ENCODE measurements at places on chromosomes 7 and 10.

GRCh38 chr10:1036341-1036791 is 10.7 kb upstream of the IDI2 start:
- DNase-seq, result no peak

DNA sequence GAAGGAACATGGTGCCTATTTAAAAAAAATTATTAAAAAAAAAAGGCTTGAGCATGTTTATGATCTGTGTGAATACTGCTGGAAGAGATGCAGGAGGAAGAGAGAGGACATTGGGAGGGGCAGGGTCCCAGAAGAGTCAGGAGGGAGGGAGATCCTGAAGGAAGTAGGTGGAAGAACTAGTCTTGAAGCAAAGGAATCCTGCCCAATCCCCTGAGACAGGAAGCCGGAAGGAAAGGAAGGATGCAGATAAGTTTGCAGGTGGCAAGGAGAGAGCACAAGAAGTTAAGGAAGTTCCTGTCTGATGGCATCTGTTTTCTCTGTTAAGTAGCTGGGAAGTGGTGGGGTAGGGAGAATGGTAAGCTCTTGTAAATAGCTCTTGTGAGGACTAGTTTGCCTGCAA is 318.5 kb downstream of the DOCK4 start:
- DNase-seq, result no peak

DNA sequence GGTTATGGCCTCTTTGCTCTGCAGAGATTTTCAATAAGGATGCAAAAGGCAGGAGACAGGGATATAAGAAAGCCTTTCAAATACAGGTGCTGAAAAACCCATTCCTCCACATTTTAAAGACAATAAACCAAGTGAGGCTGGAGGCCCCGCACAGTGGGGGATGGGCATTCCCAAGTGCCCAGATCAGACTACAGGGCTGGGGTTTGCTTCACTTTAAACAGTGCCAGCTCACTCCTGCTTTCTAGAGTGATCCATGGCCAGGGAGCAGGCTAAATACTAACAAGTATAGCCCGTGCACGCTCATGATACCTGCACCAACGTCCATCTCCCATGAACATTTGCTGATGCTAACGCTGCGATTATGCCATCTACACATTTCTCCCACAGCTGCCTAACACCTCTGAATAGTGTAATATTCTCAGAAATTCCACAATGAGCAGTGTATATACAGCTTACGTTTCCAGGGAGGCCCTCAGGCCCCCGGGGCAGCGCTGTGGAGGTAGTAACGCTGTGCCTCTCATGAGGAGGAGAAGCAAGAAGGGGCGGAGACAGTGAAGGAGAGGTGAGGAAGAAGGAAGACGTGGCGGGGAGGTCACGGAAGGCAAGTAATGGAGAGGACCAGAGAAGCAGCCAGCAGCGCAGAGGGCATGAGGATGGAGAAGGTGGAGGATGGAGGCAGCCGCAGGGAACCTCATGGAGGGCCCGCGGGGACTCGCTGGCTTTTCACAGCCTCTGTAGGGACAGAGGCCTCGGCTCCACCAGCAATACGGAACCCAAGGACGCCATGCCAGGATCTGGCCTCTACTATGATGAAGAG is 141.7 kb downstream of the USP6NL start:
- peak; percentile 29 for DNase-seq

- DNase-seq, result no peak
These were observed 266.3 kb downstream of the BICC1 start for GRCh38 chr10:58778966-58779365.

DNA sequence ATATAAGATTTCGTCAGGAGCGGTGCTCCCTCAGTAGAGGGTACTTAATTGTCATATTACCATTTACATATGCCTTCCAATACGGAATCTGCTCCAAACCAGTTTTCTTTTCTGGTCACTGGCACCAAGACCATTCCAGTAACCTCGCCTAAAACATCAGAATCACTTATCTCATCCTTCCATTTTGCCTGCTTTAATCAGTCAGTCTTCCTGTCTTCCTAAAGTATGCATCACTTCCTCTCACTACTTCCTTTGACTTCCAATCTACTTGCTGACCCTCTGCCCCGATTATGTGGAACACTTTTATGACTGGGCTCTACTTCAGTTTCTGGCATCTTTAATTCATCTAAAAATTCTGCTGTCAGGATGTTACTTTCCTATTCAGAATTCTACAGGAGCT is 33.5 kb downstream of the CUL2 start:
- no peak for DNase-seq

Measured in iPS DF 6.9 (cell line).